ENCODE measurements at places on chromosomes 2 and 18.

DNA sequence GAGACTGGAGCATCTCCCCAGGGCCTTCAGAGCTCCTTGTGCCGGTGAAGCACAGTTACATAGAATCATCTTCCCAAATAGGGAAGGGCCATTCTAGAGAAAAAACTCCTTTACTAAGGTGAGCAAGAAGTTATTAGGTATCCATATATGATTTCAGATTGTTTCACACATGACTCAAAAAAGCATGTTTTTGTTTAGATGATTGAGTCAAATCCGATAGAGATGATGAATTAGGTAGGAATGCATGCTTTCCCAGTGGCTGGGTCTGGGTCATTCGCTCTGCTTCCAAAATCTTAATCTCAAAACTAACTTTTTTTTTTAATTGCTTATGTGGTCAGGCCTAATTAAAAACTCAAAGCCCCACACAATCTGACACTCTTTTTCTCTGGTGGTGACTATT is 3.8 kb downstream of the NT5C1B start:
- DNase-seq, result peak; percentile 17

GRCh38 chr2:170501421-170502043 is 213.6 kb upstream of the SP5 start:
- DNase-seq, result peak; percentile 51

GRCh38 chr2:124953921-124954320 is 928.8 kb downstream of the CNTNAP5 start:
- DNase-seq, result no peak

DNA sequence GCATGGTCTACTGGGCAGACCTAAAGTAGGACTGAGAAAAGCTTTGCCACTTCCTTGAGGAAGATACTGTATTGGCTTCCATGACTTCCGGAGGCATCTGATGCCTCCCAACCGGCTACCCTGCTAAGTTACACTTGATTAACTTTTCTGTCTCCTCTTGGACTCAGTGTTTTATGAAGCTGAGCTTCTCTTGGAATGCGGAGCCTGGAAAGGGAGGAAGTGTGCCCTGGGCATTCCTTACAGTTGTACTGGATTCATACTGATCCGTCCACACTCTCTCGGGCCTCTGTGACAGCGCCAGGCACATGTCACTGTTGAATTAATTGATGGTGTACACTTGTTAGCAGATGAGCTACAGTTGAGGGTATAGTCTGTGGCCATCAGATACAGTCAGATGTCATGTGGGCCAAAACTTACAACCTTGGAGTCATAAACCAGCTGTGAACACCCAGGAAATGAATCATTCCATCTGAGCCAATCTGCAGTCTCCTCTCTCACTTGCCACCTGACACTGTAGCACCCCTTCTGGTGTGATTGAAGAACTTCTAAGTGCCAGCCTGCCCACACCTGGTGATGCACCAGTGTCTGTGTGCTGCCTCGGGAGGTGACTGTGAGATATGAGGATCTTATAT is 122.5 kb downstream of the FHOD3 start:
- DNase-seq, result no peak

DNA sequence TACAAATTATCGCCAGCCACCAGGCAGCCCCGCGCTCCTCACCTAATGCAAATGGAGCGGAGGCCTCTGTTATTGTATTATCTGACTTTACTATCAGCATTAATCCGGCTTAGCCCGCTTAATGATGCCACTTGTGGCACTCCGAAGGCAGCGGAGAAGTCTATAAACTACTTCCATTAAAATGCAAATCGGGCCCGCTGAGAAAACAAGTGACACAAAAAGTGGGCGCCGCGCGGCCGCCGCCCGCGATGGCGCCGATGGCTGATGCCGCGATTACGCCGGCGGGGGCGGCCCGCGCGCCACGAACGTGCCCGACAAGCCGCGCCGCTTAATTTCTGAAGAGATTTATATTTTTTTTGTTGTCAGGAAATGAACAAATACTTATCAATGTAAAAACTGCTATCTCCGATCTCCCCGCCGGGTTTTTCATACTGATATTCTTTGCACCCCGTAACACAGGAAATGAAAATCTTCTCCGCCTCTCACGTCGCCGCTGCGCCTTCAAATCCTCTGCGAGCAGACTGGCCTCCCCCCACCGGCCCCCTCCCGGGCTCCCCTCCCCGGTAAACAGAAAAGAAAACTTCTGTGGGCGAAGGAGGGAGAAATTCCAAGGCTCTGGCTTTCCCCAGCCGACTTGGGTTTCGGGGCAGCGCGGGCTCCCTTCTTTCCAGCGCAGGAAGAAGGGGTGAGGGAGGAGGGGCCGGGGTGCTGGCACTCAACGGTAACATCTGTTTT is 221.8 kb downstream of the INSIG2 start:
- DNase-seq, result peak; percentile 72

GRCh38 chr2:148861367-148861766 is 13.7 kb upstream of the KIF5C start:
- DNase-seq, result no peak

DNA sequence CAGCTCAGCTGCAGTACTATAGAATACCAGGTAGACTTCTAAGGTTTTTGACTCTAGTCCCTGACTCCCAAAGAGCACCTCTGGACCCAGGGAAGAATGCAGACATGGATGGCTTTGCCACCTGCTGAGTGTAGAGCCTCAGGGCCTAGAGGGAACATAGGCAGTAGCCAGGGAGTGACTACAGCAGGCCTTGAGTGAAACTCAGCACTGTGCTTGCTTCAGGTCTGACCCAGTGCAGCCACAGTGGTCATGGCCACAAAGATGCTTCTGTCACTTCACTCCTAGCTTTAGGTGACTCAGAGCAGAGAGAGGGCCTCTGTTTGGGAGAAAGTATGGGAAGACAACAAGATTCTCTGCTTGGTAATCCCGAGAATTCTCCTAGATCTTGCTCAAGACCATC is 162.2 kb upstream of the ITGA4 start:
- no peak for DNase-seq

- no peak for DNase-seq
These were observed 40.8 kb downstream of the TSN start for GRCh38 chr2:121796239-121796638.

- no peak for DNase-seq
These were observed 432.1 kb upstream of the DCC start for GRCh38 chr18:51907687-51908597.

DNA sequence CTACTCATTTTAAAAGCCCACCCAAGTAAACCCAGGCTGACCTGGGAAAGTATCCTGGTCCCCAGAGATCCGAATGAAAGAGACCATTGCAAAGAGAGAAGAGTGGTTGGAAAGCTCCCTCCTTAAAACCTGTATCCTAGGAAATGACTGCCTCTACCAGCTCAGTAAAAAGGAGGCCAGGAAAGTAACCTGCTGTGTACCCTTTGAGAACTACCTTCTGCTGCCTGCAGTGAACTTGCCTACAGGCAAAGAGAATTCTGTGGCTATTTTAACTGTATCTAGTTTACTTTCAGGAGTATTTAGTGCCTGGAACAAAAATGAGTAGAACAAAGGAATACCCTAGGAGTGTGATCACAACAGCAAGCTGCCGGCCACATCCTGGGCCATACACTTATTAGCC is 641.7 kb upstream of the NRXN1 start:
- DNase-seq, result no peak

- peak; percentile 14 for DNase-seq
These were observed 14.6 kb downstream of the THNSL2 start for GRCh38 chr2:88184762-88185161.

- DNase-seq, result peak; percentile 69
These were observed 462.8 kb downstream of the MEIS1 start for GRCh38 chr2:66897691-66898150.

DNA sequence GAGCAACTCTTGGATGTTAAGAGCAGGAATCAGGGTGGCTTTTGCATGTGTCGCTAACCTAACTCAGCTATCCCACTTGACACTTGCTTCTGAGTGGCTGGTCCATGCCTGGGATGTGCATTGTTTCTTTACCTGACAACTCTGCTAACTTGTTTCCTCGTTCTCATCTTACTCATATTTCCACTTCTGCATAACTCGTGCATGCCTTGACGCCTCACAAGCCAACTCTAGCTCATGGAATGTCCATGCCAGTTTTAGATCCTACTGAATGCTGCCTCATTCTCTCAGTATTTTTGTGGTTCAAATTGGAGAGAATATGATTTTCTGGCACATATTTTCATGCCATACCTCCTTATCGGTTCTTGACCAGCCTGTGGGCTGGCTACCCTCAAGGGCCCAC is 52.5 kb downstream of the CDCA7 start:
- no peak for DNase-seq

- peak; percentile 45 for DNase-seq
These were observed 108.3 kb downstream of the PIEZO2 start for GRCh38 chr18:11040823-11041656.

GRCh38 chr2:20755132-20755800 is 67.6 kb downstream of the LDAH start:
- DNase-seq, result no peak

GRCh38 chr2:96655526-96655925 is 13.0 kb downstream of the FER1L5 start:
- DNase-seq, result no peak

DNA sequence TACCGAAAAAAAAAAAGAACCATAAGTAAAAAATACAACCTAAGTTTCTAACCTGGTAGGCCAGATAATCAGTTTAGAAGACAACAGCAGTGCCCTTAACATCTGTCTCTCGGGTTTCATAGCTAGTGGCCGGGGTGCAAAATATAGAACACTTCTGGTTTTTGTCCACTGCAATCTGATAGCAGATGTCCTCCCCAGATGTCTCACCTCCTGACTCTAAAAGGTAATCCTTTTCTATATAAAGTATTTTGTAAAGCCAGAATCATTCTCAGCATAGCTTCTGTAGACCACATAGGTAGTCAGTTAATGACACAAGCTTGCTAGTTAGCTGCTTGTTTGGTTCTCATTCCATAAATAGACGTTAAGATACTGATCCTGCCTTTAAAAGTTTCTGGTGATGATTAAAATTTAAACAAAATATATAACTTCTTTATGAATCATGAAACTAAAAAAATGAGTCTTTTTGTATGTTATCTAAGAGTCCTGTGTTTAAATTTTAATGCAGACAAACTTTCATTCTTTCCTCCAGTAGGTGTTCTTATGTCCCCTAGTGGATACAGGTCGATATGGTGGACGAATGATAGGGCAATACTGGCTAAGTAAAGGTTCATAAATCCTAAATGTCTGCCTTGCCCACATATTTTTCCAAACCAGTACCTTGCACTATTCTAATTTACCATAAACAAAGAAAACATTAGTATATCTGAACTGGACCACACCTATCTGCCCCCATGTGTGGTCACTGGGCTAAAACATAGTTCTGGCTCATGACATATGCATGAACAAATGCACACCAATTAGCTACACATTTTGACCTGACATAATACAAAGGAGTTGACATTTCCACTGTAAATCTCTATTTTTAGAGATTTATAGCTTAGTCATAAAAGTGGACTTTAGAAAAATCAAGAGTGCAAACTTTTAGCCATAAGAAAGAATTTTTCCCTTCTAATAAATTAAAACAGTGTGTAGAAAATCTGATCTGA is 171.0 kb downstream of the SRBD1 start:
- peak; percentile 44 for DNase-seq

DNA sequence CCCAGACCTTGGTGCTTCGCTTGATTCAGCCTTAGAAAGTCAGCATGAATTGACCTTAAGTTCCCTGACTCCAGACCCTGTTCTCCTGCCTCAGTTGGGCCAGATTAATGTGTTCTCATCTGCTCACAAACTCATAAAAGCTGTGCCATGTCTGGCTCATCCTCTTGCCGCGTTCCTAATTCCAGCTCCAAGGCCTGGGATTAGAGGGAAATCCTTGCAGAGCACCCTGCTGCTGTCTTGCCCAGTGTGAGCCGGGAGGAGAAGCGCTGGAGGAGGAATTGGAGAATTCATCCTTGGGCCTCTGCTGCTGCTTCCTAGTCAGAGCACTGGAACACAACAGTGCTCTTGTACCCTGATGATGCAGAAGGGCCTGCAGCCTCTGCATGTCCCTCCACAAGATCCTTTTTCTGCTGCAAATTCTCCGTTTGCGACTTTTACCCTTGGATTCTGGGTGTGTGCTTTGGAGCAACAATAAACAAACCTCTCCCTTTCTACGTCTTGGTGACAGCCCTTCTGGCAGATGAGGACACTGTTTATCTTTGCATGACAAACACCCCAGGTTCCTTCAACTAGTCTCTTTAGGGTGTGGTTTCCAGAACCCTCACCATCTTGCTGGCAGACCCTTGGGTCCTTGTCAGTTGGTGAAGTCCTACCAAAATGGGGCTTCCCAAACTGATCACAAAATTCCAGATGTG is 46.9 kb upstream of the CNGA3 start:
- no peak for DNase-seq

DNA sequence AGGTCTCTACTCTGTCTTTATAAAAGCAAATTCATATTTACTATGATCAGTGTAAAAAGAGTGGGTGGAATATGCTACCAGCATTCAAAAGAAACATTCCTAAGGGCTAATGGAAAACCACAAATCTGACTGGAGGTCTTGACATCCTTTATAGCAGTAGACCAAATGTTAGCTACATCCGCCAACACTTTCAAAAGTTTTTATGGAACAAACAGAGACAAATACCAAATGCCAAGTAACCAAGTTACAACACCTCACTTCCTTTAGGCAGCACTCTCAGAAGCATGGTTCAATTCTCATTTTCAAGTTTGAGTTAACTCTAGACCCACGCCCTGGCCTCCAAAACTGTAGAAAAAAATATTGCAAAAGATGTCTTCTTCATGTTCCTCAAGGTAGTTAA is 78.3 kb upstream of the SETBP1 start:
- DNase-seq, result peak; percentile 82

- DNase-seq, result no peak
These were observed 32.3 kb downstream of the CXCR4 start for GRCh38 chr2:136085453-136086209.

DNA sequence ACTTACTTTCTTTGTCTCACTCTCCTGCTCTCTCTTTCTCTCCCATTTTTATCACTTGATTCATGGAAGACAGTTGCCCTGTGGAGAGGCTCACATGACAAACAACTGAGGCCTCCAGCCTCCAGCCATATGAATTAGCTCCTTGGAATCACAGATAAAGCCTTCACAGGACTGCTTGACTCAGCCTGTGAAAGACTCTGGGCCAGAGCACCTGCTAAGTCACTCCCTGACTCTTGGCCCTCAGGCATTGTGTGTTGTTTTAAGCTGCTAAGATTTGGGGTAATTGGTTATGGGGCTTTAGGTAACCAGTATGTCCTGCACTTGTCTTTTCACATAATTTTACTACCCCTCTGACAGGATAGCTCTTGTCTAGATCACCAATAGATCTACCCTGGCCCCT is 334.9 kb downstream of the SOX11 start:
- DNase-seq, result no peak

- no peak for DNase-seq
These were observed 29.5 kb downstream of the MBOAT2 start for GRCh38 chr2:8974016-8974415.
